CD4-positive, alpha-beta T cell treated with Interleukin-15 for 4 hours (primary cell): ENCODE measurements at places on chromosomes 1 and 21.

- no peak for DNase-seq
These were observed 3.6 kb downstream of the UBXN11 start for GRCh38 chr1:26302733-26303405.

DNA sequence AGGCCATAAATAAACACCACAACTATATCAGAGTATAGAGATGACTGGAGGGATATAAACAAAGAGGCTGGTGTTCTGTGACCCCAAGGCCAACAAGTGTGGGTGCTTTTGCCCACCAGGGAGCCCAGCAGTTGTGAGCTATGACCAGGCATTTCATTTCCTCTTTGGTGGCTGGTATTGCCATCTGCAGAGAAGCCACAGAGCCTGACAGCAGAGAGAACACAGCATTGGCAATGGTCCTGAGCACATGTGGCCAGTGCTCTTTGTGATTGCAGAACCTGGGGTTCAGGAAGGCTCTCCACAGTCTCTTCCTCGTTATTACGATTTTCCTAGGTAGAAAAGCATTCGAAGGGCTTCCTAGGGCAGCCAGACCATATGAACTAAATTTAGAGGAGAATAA, 112.3 kb downstream of the TM2D1 start:
- no peak for DNase-seq

DNA sequence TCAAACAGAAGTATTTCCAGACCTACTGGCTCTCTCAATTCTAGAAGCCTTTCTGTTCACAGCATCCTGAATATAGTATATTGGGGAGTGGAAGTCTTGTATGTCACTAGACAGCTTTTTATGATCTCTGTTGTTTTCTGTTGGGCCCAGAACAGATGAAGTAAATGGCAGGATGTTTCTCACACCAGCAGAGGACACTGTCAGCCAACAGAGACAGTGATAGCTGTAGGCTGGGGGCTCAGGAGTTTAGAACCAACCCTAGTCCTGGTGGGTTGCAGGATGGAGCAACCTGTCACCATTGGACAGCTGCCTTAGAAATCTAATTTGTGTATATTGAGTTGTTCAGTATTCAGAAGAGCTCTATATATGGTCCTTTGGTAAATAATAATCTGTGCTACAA, 16.9 kb downstream of the AGO1 start:
- no peak for DNase-seq

- DNase-seq = peak; percentile 34
These were observed 876 bp downstream of the RAB29 start for GRCh38 chr1:205774198-205775014.

DNA sequence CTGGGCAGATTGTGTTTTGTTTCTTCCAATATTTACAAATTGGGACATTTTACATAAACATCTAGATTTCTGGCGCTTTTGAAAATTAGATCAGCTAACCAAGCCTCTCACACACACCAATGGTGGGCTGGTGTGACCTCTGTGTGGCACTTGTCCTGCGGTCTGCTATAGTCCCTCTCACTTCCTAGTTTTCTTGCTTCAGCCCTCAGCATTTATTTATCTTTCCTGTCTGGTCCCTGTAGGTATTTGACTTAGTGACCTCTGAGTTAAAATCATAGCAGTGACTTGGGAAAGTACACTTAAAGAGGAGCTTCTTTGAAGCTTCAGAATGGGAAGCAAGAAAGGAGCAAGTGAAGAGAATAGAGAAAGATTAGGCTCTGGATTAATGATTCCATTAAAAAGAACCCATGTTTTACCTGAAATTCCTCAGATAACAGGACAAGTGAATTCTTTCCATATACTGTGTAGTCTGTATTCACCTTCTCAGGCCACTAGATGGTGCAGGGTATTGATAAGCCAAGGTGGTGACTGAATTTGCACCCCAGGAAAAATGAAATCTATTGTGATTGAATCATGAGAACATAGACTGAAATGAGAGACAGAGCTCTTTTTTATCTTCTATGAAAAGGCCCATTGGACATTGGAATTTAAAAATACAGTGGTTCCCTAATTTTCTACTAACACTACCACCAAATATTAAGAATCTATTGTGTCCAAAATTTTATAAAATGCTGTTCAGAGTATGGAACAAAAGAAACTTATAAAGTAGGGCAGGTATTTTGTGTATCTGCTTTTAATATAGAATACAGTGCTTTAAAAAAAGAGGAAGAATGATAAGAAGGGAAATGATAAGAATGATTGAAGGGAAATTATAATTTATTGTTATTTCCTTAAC, 7.1 kb upstream of the DIPK1A start:
- DNase-seq = peak; percentile 67

DNA sequence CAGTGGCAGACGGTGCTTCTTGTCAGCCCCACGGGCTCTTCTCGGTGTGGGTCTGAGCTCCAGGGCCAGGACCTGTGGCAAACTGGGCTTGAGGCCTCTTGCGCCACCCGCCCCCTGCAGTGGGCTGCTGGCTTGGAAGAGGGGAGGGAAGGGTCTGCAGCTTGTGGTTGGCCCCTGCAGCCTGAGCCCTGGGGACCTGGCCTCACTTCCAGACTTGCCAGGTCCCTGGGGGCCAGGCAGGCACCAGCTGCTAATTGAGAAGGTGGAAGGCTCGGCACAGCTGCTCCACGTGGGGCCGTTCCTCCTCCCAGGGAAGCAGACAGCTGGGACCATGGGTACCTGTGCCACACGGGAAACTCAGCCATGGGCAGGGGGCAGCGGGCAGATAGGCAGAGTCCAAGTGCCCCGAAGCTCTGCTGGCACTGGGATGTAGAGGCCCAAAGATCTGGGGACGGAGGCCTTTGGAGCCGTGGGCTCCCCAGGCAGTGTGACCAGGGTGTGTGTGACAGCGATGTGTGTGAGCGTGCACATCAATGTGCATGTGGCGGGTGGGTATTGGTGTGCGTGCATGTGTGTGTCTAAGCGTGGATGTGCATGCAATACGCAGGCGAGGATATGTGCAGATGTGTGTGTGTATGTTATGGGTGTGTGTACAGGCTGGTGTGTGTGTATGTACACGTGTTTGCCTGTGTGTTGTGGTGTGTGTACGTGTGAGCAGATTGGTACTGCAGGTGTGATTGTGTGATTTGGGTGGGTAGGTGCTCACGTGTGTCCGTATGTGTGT, 39.3 kb downstream of the TP73 start:
- DNase-seq = no peak

- DNase-seq = no peak
These were observed 81.6 kb upstream of the KCNE2 start for GRCh38 chr21:34282223-34282622.

- no peak for DNase-seq
These were observed 54.5 kb upstream of the LHX8 start for GRCh38 chr1:75079538-75080290.

DNA sequence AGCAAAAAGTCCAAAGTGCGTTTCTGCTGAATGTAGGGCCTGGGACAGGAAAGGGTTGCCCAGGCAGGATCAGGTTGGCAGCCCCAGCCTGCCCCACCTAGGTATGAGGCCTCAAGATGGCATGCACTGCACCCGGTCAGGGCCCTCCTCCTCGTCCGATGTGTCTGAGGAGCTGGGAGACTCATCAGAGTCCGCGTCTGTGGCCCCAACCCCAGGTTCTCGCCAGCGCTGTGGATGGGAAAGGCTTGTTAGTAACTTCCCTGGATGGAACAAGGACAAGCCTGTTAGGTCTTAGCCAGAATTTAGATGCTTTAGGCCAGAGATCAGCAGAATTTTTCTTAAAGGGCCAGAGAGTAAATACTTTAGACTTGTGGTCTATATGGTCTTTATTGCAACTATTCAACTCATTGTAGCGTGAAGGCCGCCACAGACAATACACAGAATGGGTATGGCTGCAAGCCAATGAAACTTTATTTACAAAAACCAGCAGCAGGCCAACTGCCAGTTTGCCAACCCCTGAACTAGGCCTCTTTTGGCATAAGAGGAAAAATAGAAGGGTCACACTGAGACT, 12.4 kb downstream of the PEA15 start:
- DNase-seq = no peak

- DNase-seq = no peak
These were observed 3.1 kb upstream of the FCGR2A start for GRCh38 chr1:161502181-161502580.

- DNase-seq = no peak
These were observed 5.2 kb upstream of the DENND2D start for GRCh38 chr1:111205714-111206050.

- peak; percentile 69 for DNase-seq
These were observed 135.7 kb upstream of the SLC45A1 start for GRCh38 chr1:8182034-8182761.

GRCh38 chr1:7280347-7280960, 490.6 kb upstream of the VAMP3 start:
- no peak for DNase-seq

- DNase-seq = no peak
These were observed 43.4 kb upstream of the DIPK1A start for GRCh38 chr1:93004566-93005251.

- no peak for DNase-seq
These were observed 17.9 kb downstream of the EPHA2 start for GRCh38 chr1:16137890-16138467.

GRCh38 chr1:23577056-23578004, 18.0 kb upstream of the ID3 start:
- no peak for DNase-seq

DNA sequence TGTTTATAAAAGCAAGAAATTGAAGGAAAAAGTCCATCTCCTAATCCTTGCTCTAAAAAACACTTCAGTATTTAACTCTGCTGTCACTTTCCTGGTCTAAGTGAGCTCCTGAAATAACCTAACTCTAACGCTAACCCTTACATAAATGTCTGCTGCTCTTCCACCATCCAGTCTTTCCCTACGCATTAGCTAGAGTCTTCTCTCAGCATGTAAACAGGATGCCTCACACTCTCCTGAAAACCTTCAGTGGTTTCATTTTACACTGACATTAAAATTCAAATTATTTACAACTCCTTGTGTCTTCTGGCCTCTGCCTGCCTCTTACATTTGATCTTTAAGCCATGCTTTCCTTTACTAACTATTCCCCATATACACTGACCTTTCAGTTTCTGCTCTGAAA, 697.6 kb upstream of the CXADR start:
- no peak for DNase-seq

DNA sequence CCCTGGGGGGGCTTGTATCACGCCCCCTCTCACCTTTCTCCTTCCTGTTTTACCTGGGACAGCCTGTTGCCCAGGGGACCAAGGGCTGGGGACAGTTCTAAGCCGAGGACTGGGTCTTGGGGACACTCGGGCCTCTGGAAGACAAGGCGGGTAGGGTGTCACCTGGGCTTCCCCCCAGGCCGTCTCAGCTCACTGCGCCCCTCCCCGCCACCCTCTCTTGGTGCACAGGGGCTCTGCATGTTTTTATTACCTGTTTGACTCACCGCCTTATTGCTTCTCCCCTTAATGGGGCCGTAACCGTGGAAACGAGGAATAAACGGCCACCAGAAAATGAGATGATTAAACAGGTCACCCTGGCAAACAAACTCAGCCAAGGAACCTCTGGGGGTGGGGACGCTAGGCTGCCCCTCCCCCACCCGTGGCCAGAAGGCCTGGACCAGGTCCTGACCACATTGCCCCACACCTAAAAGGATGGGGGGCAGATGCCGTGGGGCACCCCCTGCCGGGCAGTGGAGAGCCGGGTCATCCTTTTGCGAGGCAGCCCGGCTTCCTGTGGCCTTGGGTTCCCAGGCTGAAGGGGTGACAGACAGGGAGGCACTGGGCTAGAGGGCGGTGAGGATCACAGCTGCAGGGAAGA, 109.9 kb downstream of the CASZ1 start:
- DNase-seq = no peak

GRCh38 chr1:56036479-56036878, 542.9 kb downstream of the PLPP3 start:
- no peak for DNase-seq

DNA sequence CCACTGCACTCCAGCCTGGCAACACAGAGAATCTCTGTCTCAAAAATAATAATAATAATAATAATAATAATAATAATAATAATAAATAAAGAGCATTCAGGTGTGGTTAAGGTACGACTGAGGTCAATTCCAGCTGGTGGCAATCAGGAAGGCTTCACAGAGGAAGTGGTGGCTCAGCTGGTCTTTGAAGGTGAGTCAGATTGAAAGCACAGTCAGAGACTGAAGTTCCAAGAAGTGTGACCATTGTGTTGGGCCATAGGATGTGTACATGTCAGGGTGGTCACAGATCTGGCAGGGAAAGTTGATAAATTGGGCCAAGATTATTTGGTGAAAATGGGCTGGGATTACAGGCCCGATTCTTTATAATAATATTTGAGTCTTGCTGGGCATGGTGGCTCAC, 31.0 kb upstream of the MED18 start:
- DNase-seq = no peak

DNA sequence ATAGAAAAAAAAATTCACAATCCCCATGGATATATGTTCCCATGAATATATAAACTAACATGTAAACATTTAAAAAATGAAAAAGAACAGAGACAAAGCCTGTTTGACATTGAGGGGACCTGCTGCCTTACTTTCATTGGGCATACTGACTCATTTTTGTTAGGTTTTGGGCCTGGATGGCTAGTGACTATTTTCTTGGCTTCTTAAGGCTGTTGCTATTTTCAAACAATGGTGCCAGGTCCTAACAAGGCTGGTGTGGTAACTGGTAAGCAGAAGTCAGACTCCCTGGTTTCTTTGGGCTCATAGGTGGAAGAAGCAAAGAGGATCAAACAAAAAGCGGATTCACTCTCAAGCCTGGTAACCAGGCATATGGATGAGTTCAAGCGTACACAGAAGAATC, 51.0 kb downstream of the LAMC2 start:
- DNase-seq = no peak

GRCh38 chr1:221719987-221720386, 21.9 kb downstream of the DUSP10 start:
- no peak for DNase-seq

GRCh38 chr1:212232090-212232489, 53.1 kb upstream of the PPP2R5A start:
- DNase-seq = no peak

GRCh38 chr1:228340686-228341449, 65.8 kb downstream of the TRIM11 start:
- DNase-seq = no peak

GRCh38 chr21:32772281-32773047, 909 bp upstream of the PAXBP1 start:
- DNase-seq = peak; percentile 52

DNA sequence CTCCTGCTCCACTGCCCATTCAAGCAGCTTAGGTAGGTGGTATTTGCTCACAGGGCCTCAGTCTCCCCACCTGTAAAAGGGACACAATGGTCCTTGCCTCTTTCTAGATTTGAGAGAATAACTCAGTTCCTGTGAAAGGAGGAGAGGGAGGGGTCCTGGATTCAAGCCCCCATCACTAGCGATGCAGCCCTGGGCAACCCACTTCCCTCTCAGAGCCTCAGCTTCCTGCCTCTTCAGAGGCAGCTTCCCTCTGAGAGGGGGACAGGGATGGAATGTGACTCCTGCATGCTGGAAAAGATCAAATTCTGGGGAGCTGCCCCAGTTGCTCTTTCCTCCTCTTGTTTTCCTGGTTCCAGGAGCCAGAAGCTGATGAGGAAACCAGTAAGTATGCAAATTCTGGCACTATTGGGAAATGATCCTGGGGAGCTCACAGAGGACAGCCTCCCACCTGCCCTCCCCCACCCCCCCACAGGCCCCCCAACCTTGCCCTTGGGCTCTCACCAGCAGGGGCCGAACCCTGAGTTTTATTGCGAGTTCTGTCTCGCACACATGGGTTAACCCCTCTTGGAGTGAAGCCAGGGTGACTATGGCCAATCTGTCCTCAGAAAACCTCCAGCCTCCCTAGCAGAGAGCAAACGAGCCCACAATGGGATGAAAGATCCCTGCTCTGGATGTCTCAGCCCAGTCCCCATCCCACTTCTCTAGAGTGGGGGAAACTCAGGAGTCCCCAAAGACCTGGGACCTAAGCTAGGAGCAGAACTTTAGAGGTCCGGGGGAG, 11.7 kb downstream of the ZC3H12A start:
- DNase-seq = no peak
